ENCODE measurements at places on chromosomes 7 and 10. TPM values are rescaled to one million over a fixed set of nuclear protein-coding genes. Genes with fewer than 3 reads are reported as not detected.

ANKRD1 gene
- total RNA-seq, result not detected

OR6V1 gene
- not detected for total RNA-seq

CAV2 gene
- 58.1 TPM for total RNA-seq

GRCh38 chr7:102258749-102259107 lies 27.9 kb upstream of the SH2B2 start:
- no peak for DNase-seq

DNA sequence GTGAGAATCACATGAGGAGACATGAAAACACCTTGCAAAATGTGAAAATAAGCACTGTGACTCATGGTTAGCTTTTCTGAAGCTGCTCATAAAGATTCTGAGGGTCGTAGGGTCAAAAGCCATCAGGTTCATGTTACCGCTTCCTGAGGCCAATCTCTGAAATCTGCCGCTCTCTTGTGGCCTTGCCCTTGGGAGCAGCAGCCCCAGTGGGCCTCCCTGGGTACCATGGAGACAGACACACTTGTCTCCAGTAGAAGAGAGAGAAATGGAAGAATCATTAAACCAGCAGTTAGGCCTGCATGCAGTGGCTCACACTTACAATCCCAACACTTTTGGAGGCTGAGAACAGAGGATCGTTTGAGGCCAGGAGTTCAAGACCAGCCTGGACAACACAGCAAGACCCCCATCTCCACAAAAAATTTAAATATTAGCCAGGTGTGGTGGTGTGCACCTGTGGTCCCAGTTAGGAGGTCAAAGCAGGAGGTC lies 42.8 kb downstream of the NIPSNAP2 start:
- no peak for DNase-seq

GRCh38 chr7:149284343-149284742 lies 22.3 kb downstream of the ZNF783 start:
- no peak for DNase-seq

DNA sequence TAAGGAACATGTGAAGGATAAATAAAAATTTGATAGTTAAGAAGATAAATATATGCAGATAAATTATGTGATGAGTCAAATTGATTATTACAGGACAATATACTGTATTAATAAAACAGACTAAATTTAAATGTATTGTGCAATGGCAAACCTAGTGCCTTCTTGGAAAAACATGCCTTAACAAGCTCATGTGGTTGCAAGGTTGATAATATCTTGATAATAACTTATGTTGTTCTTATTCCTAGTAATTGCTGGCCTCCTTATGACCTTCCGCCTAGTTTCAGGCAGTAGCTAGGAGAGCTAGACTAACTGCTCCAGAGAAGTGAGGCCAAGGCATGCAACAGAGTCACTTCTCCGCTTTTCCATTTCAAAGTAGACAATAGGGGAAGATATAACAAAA lies 7.6 kb upstream of the RAB11FIP2 start:
- no peak for DNase-seq

GRCh38 chr10:44966816-44967509 lies 7.4 kb downstream of the RASSF4 start:
- DNase-seq, result no peak

AUTS2 gene
- total RNA-seq, result 2.2 TPM

- no peak for DNase-seq
Measured at GRCh38 chr7:91330191-91330808, 66.1 kb downstream of the FZD1 start.

GRCh38 chr7:77430927-77431326 lies 14.8 kb upstream of the GSAP start:
- no peak for DNase-seq

GRCh38 chr10:94240901-94241300 lies 121.8 kb downstream of the NOC3L start:
- DNase-seq, result no peak

GRCh38 chr10:84845628-84846261 lies 517.4 kb downstream of the CCSER2 start:
- no peak for DNase-seq

DNA sequence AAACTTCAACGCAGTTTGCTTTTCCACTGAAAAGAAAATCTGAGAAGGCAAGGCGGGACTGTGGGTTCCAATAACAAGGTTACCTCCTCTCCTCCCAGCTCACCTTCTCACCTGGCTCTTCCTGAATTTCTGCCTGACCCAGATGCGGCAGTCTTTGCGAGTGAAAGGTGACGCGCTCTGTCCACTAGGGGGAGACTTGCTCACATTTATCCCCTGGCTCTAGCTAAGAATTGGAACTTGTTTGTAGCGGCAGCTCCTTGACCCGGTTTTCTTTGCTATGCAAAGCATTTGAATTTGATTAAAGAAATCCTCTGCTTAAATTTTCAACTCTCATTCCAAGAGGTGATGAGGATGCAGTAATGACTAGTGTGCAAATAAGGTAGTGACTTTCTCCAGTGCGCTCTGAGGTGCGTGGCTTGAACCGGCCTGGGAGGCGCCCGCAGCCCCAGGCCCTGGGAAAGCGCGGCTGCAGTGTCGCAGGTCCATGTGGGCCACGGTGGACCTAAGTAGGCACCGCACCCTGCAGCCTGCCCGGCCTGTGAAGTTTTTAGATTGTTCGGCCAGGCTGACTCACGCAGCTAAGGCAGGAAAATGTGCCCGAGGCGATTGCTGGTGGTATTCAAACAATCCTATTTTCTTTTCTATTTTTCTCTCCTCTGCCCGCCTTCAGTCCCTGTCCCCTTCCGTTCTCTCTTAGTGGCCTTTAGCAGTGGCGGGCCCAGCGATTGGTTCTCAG lies 336.9 kb upstream of the NPSR1 start:
- peak; percentile 67 for DNase-seq

SPDYE8 gene
- total RNA-seq, result not detected

DNA sequence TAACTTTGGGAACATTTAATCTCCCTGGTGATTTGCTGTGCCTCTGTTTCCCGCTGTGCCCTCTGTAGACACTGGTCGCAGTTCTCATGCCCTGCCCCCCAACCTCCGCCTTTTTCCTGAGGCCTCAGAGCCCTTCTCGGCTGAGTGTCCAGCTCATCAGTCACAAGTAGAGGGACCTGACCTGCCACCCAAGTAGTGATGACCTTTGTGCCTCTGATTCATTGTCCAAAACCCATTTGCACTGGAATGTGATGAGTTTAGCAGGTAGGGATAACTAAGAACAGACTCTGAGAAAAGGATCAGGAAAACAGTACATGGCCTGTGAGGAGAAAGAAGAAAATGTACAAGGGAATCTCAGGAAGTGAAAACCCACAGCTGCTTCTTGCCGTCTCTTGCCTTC lies 58.8 kb downstream of the LANCL2 start:
- no peak for DNase-seq

SLC13A1 gene
- not detected for total RNA-seq

DNA sequence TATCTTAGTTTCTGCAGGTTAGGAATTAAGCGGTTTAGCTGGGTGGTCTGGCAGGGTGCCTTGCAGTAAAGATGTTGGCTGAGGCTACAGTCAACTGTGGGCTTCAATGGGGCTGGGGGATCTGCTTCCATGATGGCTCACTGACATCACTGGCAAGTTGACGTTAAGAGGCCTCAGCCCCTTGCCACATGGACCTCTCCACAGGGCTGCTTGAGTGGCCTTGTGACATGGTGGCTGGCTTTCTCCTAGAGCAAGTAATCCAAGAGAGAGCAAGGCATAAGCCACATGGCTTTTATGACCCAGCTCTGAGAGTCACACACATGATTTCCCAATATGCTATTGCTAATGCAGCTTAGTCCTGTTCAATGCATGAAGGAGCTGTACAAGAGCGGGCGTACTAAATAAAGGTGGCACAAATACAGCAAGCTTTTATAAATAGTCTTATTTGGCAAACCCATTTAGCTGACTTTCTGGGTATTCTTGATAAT lies 109.1 kb downstream of the SEPTIN7 start:
- no peak for DNase-seq

GRCh38 chr10:21174715-21175495 lies 277.8 kb upstream of the NEBL start:
- no peak for DNase-seq

DNA sequence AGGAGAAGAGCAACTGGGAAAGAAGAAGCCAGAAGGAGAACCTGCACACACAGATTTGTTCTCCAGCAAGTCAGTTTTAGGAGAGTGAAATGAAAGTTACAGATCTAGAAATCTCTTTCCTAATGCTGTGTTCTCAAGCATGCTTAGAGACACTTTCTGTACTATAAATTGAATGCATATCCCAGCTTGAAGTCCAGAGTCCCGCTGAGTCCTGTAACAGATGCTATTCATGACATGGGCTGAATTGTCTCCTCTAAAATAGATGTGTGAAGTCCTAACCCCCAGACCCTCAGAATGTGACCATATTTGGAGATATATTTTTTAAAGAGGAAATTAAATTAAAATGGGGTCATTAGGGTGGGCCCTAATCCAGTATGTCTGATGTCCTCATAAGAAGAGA lies 46.9 kb upstream of the GJD4 start:
- no peak for DNase-seq

- no peak for DNase-seq
Measured at GRCh38 chr7:94323844-94324243, 70.9 kb upstream of the COL1A2 start.

DNA sequence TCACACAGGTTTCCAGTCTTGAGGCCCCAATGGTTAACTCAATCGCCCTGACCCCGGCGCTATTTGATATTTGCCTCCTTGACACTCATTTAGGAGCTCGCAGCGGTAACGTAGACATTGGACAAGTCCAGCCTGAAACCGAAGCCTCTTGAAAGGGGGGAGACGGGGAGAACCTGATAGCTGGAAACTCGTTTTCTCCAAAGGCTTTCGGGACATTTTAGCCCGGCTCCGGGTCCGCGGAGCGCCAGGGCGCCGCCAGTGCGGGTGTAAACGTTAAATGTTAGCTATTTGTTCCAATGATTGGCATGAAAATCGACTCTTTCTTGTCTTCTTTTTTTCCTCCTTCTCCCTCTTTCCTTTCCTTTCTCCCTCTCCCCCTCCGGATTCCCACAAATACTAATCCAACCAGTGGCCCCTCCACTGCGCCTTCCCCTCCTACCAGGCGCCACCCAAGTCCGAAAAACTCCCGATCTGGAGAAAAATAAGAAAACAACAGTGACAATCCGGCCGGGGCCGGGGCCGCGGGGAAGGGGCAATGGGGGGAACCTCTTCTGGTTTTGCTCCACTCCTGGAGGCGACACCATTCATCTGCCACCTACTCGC lies 17.2 kb upstream of the GATA3 start:
- no peak for DNase-seq

- no peak for DNase-seq
Measured at GRCh38 chr10:69885379-69886013, 83.8 kb downstream of the COL13A1 start.

SPDYE2B gene
- total RNA-seq, result not detected

All from MG63 (cell line).